ENCODE measurements at places on chromosomes 6 and 20.

GRCh38 chr6:156833755-156834154 lies 56.6 kb downstream of the ARID1B start:
- DNase-seq = no peak

GRCh38 chr20:56875052-56875659 lies 246.1 kb downstream of the TFAP2C start:
- no peak for DNase-seq

GRCh38 chr6:8940356-8940755 lies 505.0 kb upstream of the SLC35B3 start:
- DNase-seq = no peak

GRCh38 chr6:157632821-157633220 lies 190.2 kb upstream of the SNX9 start:
- DNase-seq = no peak

All from GM19239 (cell line).